ENCODE measurements at places on chromosomes 5 and 9.

DNA sequence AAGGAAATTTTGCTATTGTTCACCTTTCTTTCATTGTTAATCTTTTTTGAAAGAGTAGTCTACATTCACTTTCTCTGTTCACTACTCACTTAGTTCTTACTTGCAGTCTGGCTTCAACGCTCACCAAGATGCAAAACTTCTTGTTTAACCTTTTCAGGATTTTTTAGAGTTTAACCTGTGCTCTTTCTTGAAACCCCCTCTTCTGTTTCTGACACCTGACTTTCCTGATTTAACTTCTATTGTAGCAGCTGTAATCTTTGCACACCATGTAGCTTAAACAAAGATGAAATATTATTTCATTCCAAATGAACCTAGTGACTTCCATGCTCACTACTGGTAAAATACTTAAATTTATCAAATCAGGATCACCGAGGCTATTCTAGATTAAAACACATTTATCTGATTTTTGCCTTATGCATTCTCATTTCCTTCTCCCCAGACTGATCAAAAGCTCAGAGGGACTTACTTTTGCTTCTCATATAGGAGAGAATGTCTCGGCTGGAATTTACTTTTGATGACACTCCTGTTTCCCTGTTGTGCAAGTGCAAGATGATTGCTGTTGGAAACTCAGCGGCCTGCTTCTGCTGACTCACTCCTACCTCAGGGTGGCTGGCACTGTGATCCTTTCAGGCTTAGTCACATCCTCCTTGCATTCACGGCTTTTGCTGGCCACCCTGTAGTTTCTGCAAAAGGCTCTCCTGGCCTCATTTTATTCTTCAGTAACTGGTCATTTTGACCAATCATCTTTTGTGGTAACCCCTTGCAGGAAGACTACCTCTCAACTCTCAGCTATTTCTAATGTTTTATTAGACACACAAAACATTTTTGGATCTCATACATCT lies 109.3 kb upstream of the IFNE start:
- peak; percentile 16 for DNase-seq

DNA sequence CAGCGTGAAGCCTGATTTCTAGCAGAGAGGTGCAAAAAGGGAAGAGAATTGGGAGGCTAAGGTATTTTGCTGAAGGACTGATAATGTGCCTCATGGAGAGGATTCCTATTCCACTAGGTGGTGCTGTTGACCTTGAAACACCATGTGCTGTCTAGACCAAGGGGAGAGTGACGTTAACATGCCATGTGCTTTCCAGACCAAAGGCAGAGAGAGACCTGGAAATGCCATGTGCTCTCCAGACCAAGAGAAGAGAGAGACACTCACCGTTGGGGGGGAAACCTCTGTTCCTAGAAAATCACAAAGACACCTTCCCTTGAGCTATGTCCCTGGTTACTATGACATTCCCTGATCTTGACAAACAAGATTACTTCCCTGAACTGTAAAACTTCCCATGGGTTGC lies 286.0 kb upstream of the TUSC1 start:
- peak; percentile 59 for DNase-seq

- no peak for DNase-seq
Observed at GRCh38 chr9:38298503-38298902, 94.0 kb upstream of the ALDH1B1 start.

GRCh38 chr5:134523543-134524271 lies 1.8 kb upstream of the JADE2 start:
- DNase-seq = no peak
